ENCODE measurements at places on chromosomes 16 and 17.

DNA sequence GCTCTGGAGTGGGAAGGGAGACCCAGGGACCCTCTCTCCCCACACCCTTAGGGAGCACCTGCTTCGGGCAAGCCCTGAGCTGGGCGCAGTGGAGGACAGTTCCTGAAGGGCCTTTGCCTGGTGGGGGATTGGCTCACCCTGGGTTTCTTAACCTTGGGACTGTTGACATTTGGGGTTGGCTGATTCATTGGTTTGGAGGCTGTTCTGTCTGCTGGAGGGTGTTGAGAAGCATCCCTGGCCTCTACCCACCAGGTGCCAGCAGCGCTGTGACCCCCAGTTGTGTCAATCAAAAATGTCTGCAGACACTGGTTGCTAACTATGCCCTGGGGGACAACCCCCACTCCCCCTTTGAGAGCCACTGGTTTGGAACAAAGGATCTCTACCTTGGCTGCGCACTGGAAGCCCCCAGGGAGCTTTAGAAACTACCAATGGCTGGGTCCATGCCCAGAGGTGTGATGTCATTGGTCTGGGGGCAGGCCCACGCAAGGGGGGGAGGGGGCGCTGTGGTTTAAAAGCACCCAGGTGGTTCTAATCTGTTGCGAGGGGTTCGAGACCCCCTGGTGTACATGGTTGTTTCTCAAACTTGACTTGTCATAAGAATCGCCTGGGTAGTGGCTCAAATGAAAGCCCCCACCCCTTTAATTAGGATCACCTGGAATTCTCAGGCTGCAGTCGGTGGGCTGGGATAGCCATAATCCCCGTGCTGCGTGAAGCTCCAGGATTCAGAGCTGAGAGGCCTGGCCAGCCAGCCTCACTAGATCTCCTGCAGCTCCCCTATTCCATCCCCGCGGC lies 151.9 kb upstream of the GSE1 start:
- DNase-seq: no peak

DNA sequence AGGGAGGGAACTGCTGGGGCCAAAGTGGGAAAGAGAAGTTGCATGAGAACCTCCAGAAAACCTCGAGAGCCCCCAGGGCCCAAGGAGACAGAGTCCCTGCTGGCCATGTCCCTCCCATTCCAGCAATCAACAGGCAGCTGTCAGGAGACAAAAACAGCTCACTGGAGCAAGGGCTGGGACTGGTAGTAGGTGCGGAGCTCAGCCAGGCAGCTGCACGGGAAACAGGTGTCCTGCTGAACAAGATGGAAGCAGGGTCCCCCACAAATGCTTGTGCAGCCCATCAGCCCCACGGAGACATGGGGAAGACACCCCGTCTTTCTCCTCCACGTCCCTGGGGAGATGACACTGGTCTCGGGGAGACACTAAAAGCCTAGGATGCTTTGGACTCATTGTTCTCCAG lies 34.5 kb downstream of the SDK2 start:
- no peak for DNase-seq

DNA sequence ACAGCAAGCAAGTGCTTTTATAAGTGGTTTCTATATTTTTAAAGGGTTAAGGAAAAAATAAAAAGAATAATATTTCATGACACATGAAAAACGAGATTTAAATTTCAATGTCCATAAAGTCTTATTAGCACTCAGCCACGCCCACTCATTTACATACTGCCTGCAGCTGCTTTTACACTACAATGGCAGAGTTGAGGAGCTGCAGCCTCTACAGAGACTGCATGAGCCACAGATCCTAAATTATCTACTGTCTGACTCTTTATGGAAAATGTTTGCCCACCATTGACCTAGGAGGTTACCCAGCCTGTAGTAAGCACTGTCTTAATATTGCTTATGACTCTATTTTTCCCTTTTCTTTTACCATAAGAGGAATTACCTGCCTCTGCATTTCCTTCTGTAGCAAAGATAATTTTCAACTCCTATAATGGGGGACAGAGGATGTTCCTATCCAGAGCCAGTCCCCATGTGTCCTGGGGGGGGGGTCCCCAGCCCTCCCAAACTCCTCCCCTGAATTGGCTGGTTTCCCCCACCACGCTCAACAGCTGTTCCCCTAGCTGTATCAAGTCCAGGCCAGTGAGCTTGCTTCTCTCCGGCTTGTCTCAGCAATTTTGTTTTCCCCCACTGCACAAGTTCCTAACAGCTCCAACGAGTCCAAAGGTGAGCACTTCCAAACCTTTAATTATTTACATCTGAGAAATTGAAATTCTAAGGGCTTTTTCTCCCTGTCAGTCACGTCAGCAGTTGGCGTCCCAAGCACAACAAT lies 139.4 kb upstream of the ERCC4 start:
- no peak for DNase-seq

DNA sequence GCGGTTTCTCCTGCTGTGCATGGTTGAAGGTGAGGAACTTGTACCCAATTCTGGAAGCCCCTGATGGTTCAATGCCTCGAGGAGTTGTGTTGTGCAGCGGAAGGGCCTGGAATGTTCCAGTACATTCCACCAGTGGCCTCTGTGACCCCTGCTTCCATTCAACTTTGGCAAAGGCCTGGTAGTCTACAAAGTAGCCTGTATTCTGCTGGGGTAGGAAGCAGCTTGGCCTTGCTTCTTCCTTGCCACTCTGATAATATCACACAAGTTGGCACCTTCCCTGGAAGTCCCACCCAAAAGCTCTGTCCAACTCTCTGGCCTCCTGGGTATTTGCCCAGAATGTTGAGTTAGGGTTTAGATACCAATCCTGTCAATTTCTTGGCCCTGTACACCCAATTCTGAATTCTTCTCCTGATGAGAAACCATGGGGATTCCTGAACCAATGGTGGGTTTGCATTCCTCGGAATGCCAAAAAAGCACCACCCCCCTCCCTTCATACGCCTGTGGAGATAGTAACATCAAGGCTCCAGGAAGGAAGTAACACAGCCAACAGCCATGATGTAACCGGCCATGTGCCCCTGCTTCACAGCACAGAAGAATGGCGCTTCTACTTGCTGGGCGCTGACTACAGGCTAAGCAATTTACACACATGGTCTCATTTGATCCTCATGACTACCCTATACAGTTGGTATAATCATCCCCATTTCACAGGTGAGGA lies 11.8 kb upstream of the FAM117A start:
- no peak for DNase-seq

- DNase-seq: no peak
These were observed 234.4 kb upstream of the KIF2B start for GRCh38 chr17:53588317-53588716.

GRCh38 chr17:17760350-17760749 lies 76.4 kb downstream of the SREBF1 start:
- no peak for DNase-seq

All from esophagus squamous epithelium (tissue), 5 donors.